SJSA1 (cell line): ENCODE measurements at places on chromosomes 11 and 22.

GRCh38 chr11:112610996-112611750 lies 350.0 kb upstream of the NCAM1 start:
- DNase-seq = no peak

DNA sequence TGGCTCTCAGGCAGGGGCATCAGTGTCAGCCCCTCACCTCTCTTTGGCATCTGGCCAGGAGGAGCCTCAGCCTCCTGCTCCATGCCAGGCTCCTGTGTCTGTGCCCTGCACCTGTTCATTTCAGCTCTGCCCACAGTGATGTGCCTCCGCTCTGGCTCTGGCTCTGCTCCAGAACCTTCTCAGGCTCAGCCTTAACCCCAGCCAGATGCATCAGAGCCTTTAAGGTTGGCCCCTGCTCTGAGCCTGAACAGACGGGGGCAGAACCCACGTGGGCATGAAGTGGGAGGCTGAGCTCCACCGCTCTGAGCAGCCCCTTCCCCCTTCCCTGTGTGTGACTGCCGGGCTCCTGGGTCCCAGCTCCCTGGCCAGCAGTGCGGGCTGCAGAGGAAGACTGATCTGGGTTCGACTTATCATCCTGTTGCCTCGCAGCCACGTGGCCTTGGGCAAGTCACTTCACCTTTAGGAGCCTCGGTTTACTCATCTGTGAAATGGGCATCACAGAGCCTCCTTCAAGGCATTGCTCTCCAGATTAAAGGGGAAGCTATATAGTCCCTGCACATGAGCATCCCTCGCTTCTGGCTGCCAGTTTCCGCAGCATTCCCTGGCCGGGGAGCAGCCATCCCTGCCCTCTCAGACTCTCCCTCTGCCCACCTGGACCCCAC lies 44.7 kb upstream of the RTL6 start:
- DNase-seq = no peak

- no peak for DNase-seq
Measured at GRCh38 chr11:75986966-75987365, 172.0 kb downstream of the UVRAG start.

DNA sequence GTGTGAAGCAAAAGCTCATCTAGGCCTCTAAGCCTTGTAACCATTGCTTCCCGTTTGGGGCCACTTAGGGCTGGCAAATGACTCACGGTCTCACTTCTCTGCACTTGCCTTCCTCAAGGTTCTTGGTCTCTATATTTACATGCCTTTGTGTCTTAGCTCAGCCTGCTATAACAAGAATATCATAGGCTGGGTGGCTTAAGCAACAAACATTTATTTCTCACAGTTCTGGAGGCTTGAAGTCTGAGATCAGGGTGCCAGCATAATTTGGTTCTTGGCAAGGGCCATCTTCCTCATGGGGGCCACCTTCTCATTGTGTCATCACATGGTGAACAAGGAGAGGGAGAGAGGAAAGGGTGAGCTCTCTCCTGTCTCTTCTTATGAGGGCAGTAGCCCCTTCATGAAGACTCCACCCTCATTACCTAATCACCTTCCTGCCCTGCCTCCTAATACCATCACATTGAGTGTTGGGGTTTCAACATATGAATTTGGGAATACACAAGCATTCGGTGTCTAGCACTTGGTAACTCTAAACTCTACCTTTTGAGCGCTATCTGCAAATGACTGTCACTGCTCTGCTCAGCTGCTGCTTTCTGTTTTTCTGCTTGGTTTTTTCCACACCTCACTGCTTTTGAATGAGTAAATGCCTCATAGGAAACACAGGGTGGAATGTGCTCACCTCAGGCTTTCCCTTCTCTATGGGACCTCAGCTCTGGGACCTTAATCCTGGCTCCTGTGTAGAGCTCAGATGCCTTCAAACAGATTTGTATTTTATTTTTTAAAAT lies 16.2 kb upstream of the ME3 start:
- peak; percentile 45 for DNase-seq

- no peak for DNase-seq
Measured at GRCh38 chr11:59728913-59729312, 15.3 kb upstream of the OR10V1 start.

GRCh38 chr11:108697872-108698473 lies 33.1 kb downstream of the DDX10 start:
- peak; percentile 39 for DNase-seq

GRCh38 chr11:6099577-6099976 lies 7.9 kb upstream of the OR56B4 start:
- no peak for DNase-seq
